T-cell (primary cell): ENCODE measurements at places on chromosomes 4 and X.

- no peak for DNase-seq
Observed at GRCh38 chr4:95142932-95143331, 385.2 kb downstream of the BMPR1B start.

GRCh38 chr4:176999935-177000543 is 207.3 kb upstream of the VEGFC start:
- no peak for DNase-seq

DNA sequence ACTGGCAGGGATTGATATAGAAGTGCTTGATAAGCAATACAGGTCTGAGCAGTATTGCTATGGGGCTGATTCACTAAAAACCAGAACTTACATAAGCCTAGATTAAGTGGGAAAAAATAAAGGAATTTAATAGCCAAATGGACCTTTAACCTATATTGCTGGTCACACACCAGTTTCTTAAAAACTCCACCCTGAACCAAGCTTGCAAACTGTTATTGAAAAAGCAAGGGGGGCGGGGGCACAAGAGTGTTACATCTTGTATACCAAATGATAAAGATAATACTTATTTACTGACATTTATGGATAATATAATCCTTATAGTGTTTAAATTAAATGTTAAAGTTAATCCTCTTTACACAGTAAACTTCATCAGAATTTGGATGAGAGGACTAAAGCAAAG is 40.3 kb upstream of the PITX2 start:
- DNase-seq, result no peak

DNA sequence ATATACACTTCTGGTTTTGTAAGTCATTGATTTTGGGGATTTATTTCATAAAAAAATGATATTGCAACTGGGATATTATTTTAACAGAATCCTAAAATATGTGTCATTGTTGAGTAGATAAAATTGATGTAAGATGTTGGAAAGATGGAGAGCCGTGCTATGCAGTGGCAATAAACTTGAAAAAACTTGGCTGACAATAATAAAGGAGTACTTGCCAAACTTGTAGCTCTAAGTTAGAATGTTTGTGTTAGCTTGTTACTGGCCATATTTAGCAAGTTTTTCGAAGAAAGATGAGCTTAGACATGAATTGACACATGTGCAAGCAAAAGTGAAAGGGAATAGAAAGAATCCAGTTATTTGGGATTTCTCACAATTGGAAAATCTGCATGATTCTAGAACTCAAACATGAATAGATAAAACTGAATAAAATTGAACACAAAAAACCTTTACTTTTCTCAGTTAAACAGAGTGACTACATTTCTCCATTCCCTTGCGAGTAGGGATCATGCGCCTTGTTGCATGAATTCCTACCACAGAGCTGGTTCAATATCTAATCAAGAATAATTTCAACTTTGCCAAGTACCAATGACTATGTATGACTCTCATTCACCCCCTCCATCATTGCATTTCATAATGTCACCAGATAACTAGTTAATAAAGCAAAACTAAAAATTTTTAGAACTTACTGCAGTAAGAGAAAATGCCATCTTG is 327.8 kb downstream of the CAMK2D start:
- no peak for DNase-seq

DNA sequence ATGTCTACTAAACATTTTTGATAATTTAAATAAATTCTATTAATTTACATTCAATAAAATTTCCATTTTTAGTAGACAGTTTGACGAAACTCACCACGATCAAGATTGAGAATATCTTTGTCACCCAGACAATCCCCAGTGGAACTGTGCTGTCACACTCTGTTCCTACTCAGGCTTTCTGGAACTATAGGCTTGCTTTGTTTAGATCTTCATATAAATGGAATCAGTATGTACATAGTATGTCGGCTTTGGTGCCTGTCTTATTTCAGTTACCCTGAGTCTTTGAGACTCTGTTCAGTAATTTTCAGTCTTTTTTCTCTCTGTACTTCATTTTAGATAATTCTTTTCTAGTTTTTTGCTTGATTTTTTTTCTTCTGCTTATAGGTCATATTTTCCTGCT is 163.5 kb upstream of the EMCN start:
- DNase-seq, result no peak

- DNase-seq, result no peak
Observed at GRCh38 chrX:39115166-39115565, 313.9 kb downstream of the MID1IP1 start.

GRCh38 chr4:137263206-137263605 is 269.1 kb downstream of the PCDH18 start:
- no peak for DNase-seq

- DNase-seq, result no peak
Observed at GRCh38 chr4:60655356-60655755, 544.8 kb upstream of the ADGRL3 start.

- no peak for DNase-seq
Observed at GRCh38 chr4:106587558-106587957, 219.0 kb upstream of the GIMD1 start.

DNA sequence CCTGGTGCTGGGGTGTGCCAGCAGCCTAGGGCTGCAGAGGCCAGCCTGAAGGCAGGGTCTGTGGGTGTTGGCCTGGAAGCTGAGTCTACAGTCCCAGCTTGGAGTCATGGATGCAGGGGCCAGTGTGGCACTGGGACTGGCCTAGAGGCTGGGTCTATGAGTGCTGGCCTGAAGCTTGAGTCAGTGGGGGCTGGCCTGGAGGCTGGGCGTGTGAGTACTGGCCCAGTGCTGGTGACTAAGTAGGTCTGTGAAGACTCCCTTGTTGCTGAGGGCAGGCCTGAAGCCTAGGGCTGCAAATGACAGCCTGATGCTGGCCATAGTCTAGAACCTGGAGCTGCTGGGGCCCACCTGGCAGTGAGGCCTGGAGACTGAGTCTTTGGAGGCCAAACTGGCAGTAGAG is 31.3 kb upstream of the ALG13 start:
- no peak for DNase-seq

DNA sequence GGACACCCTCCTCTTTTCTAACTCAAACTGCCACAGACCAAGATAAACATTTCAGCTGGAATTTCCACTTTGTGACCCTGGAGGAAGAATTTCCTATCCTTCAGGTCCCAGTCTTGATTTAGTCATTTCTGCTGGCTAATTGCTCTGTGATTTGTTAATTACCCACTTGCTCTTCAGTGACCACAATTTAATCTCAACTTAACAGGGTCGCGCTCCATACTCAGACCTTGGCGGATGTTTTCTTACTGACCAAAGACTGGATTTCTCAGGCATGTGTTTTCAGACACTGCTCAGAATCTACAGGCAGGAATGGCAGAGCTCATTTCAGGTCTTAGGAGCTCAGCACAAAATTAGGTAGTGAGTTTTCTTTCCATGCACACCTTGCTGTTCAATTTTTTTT is 188.9 kb downstream of the ASMT start:
- no peak for DNase-seq

DNA sequence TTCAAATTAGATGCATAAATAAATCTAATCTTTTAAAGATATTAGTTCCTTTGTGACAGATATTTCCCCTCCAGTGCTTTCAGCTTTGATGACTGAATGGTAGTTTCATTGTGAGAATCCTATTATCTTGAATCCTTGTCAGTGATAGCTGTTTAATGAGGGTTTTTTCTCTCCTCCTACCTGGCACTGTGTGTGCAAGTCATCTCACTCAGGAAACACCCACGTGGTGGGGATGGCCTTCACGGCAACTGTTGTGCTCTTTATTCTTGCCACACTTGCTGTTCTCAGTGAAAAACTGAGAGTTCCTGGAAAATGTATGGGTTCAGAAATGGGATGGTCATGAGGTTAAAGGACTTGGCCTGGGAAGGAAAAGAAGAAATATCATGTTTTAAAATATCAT is 129.9 kb downstream of the SPRY1 start:
- DNase-seq, result no peak

DNA sequence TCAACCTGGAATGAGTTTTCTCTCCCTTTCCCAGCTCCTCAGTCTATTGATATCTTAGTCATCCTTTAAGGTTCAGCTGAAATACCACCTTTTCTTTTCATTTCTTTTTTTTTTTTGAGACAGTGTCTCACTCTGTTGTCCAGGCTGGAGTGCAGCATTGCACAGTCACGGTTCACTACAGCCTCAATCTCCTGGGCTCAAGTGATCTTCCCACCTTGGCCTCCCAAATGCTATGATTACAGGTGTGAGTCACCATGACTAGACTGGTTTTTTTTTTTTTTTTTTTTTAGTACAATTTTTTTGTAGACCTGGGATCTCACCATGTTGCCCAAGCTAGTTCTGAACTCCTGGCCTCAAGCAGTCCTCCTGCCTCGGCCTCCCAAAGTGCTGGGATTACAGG is 28.9 kb downstream of the AFF1 start:
- no peak for DNase-seq

DNA sequence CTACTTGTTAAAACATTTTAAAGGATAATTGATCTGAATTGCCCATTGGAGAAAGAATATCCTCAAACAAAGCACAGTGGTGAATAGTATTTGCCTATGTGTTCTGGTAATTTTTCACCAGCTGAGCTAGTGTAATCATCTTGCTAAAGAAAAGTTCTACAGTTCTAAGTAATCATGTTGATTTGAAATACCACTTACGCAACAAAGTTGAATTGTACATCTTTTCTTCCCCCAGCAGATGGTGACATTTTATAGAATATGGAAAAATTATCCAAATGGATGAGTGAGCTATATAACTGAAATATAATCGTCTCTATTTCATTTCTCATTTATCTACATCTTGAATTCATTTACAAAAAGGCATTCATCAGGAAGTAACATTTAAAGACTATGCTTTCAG is 9.7 kb upstream of the ZNF674 start:
- no peak for DNase-seq

DNA sequence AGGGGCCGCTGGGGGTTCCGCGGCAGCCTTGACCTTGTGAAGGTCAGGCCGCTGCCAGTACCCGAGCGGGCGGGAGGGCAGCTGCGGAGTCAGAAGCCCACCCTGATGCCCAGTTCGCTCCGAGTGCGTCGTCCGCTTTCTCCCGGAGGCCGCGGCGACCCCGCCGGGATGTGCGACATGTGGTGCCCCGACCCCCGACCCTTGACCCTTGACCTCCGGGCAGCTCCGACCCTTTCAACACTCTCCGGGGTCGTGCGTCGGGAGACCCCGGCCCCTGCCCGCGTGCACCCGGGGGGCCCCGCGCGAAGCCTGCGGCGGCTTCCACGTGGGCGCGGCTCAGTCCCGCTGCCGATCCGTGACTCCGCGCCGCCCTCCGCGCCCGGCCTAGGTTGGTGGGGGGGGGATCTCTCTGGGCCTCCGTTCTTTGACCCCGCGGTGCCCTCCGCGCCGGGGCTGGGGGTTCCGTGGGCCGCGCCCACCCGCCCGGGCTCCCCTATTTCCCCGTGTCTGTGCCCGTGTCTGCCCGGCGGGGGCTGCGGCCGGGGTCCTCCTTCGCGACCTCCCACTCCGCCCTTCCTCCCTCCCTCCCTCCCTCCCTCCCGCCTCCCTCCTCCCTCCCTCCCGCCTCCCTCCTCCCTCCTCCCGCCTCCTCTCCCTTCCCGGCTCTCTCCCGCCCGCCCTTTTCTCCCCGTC is 609 bp upstream of the SLC25A6 start:
- no peak for DNase-seq

DNA sequence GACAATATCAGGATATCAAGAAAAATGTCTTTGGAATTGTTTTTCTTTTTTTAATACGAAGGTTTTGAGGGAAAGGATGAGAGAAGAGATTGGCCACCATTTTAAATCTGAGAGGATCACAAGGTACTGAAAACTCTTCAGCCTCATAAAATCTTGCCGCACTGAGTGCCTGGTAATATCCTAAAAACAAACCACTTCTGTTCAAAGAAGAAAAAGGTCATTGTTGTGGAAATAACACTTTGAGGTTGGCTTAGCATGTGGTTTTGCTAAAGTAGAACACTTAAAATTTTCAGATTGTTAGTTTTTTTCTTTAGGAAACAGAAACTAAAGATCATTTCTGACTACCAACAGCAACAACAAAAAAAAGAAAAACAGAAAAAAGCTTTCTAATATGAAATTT is 1.0 kb upstream of the CLDN22 start:
- no peak for DNase-seq

- DNase-seq, result no peak
Observed at GRCh38 chrX:34656842-34657725, at the start of gene TMEM47. Gene TMEM47, minus strand, starts transcription at chrX:34657285. Its CDS starts 256 bp downstream, at chrX:34657029.

GRCh38 chrX:134659761-134660160 is 1.5 kb upstream of the PLAC1 start:
- DNase-seq, result no peak

GRCh38 chr4:113378836-113379235 is 329.4 kb downstream of the ANK2 start:
- DNase-seq, result no peak

DNA sequence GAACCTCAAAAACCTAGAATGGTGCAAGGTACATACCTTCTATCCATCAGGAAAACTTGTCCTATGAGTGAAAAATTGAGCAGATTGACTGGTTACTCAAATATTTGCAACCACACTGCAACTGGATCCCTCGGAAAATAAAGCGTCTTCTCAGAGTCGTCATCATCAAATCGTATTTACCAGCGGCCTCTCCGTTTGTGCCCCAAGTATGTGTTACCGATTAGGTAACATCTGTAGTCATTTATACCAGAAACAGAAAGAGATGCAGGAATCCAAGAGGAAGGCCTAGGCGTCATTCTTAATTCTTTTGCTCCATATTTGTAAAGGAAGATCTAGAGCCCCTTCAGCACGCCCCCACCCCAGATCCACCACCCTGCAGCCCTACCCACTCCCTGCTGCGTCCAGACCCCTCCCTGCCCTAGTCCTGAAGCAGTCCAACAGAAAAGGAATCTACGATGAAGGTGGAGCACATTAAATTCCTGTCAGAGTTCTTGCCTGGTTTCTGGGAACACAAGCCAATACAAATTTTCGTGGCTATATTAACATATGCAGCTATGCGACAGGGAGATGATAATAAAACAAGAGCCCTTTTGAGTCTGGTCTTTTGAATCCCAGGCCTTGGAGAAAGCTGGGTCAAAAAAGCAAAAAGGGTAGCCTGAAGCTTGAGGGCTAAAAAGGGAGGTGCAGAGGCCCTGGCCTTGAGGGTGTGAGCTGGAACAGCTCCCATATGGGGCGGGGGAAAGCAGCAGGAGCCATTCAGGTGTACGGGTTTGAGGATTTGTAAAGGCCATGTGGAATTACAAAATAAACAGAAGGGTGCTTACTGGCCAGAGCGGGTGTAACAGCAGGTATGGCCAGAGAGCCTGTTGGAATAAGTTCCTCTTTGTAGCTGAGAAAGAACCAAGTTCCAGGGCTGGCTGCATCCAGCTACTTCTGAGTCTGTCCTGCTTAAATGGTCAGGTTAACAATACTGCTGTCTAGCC is 77.0 kb downstream of the ZNF827 start:
- DNase-seq, result no peak

DNA sequence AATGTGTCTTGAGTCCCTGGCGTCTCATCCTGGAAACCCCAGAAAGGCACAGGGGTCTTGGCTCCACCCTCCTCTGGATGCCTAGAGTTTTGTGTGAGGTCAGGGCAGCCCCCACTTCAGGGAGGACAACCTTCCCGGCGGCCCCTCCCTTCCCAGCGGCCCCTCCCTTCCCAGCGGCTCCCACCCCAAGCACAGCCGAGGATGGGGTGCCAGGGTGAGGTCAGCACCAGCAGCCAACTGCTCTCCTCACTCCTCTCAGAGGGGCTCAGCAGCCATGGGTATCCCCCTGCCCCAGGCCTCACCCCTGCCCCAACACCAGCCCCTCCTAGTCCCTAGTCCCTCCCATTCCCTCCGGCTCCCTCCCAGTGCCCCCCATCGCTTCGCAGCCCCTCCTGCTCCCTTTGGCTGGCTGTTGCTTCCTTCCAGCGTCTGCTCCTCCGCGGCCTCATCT is 17.4 kb downstream of the DGKQ start:
- DNase-seq, result no peak
